ENCODE measurements at places on chromosomes 5 and 9.

DNA sequence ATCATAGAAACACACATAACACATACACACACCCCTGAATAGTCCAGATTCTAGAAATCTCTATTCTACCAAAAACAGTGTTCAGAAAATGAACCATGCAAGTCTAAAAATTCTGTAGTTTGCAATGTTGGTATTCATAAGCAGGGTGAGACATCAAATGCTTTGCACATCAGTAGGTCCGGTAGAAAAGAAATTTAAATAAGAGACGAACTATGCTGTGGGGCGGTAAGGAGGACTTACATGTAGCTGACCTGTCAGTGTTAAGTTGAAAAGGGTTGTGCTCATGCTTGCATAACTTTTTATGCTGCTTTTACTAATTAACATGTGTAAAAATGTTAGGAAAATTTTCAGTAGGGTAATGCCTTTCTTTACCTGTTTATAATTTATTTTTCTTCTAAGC is 409.1 kb downstream of the KIAA0825 start:
- DNase-seq = no peak

GRCh38 chr5:172766287-172767108 is 4.5 kb downstream of the DUSP1 start:
- peak; percentile 34 for DNase-seq

- DNase-seq = no peak
Observed at GRCh38 chr5:60803712-60804111, 40.4 kb downstream of the ELOVL7 start.

GRCh38 chr5:86780018-86780417 is 162.3 kb downstream of the COX7C start:
- DNase-seq = no peak

- no peak for DNase-seq
Observed at GRCh38 chr9:100933656-100934055, 94.9 kb upstream of the PLPPR1 start.

DNA sequence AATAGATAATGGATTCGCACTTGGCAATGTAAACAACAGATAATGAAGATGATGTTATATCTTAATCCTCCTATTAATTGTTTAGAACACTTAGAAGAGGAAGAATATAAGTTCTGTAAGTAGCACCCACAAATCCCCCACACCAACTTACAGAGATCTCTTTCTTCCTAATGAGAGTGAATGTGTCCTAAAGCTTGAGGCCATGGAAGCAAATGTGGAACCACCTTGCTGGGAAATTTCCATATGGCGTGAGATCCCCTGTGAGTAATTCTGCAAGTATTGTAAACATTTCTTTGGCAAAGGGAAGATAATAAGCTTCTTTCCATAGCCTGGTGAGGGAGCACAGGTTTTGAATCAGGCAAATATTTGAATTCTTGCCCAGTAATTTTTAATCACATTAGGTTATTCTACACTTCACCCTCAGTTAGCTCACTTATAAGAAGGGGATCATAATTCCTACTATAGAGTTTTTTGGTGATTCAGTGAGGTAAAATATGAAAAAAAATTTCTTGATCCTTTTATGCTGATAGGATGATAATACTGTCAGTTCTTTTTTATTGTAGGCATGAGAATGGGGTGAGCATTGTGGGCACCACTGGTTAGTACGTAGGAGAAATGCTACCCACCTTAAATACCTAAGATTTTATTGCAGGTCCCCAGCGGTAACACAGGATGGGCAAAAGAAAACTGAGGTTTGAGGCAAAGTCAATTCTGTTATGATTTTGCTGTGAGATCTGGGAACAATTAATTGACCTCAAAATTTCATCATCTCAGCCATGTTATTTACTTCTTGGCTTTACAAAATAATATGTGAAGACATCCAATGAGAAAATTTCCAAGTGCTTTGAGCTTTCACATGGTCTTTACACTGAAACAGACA is 574.8 kb downstream of the PSAT1 start:
- peak; percentile 75 for DNase-seq

- DNase-seq = peak; percentile 8
Observed at GRCh38 chr5:177445917-177446199, 756 bp upstream of the PRR7 start.
